MM.1S (cell line): ENCODE measurements at places on chromosomes 13 and 19.

GRCh38 chr19:2013683-2013961 is 1.9 kb downstream of the BTBD2 start:
- H3K4me3 ChIP-seq = no peak overlapping the region
- H3K27ac ChIP-seq = no peak overlapping the region
- H3K27me3 ChIP-seq = no peaks in the 10 kb centered on the region
- no peak for DNase-seq
- 0 out of 2 replicates have a peak, but pooled peaks cover 5% of the 10 kb centered on the region for H3K4me1 ChIP-seq
- H3K36me3 ChIP-seq = no peaks in the 10 kb centered on the region

GRCh38 chr19:18764591-18765051 is 26.5 kb downstream of the COMP start:
- no peak for DNase-seq
- no peak overlapping the region for H3K4me3 ChIP-seq
- H3K36me3 ChIP-seq = no peaks in the 10 kb centered on the region
- H3K27me3 ChIP-seq = no peaks in the 10 kb centered on the region
- H3K27ac ChIP-seq = no peak overlapping the region

GRCh38 chr13:32838945-32839344 is 177.3 kb upstream of the KL start:
- H3K4me3 ChIP-seq = no peak overlapping the region
- no peaks in the 10 kb centered on the region for H3K36me3 ChIP-seq
- H3K27ac ChIP-seq = peak overlapping the region; percentile 58; the same call in 1 of the 2 replicates
- DNase-seq = peak; percentile 64
- H3K27me3 ChIP-seq = no peaks in the 10 kb centered on the region

GRCh38 chr13:60514891-60515290 is 117.9 kb downstream of the TDRD3 start:
- H3K4me1 ChIP-seq = no peaks in the 10 kb centered on the region
- no peak overlapping the region for H3K4me3 ChIP-seq
- H3K27ac ChIP-seq = no peak overlapping the region
- no peaks in the 10 kb centered on the region for H3K27me3 ChIP-seq

GRCh38 chr13:43411741-43412140 is 375.0 kb downstream of the ENOX1 start:
- H3K4me3 ChIP-seq = no peak overlapping the region
- no peaks in the 10 kb centered on the region for H3K4me1 ChIP-seq
- H3K27me3 ChIP-seq = no peaks in the 10 kb centered on the region
- DNase-seq = no peak
- no peak overlapping the region for H3K27ac ChIP-seq

GRCh38 chr19:3336680-3337523 is 29.5 kb upstream of the NFIC start:
- no peaks in the 10 kb centered on the region for H3K4me1 ChIP-seq
- H3K27me3 ChIP-seq = peaks cover 86% of the 10 kb centered on the region
- no peak overlapping the region for H3K27ac ChIP-seq
- no peaks in the 10 kb centered on the region for H3K36me3 ChIP-seq
- H3K4me3 ChIP-seq = no peak overlapping the region
- DNase-seq = no peak

GRCh38 chr19:40431698-40432097 is 5.9 kb upstream of the SERTAD1 start:
- peaks cover 5% of the 10 kb centered on the region; the same call in 1 of the 2 replicates for H3K4me1 ChIP-seq
- DNase-seq = no peak
- no peaks in the 10 kb centered on the region for H3K36me3 ChIP-seq
- H3K27ac ChIP-seq = no peak overlapping the region
- H3K27me3 ChIP-seq = no peaks in the 10 kb centered on the region

DNA sequence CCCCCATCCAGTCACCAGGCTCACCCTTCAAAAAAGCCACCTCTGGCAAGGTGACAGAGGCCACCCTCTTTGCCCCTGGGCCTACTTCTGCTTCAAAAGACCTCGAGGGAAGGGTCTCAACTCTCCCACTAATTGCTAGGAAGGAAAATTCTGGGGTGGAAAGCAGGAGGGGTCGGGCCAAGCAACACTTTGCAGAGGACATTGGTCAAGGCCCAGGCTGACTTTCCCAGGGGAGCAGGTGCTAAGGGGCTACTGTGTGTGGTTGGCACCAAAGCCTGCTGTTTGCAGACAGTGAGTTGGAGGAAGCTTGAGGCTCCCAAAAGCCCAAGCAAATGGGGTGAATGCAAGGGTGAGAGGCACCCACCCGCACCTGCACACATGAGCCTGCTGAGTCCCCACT is 28.6 kb upstream of the VSTM2B start:
- DNase-seq = no peak
- H3K27ac ChIP-seq = no peak overlapping the region
- peaks cover 42% of the 10 kb centered on the region for H3K27me3 ChIP-seq
- H3K36me3 ChIP-seq = no peaks in the 10 kb centered on the region

DNA sequence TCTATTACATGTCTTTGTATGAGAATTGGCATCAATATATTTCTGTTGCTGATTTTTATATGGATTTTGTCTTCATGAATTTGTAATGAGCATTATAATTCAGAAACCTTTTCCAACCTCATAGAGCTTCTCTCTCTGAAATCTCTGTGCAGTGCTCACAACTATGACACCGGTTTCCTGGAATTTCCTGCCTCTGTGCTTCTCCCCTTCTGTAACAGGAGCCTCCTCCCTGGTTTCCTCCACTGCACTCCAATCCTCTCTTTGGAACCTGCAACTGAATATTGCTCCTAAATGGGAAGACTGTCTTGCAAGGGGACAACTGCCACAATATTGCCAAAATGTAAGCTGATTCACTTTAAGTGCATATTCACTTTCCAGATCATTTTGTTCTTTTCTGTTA is 1147.9 kb downstream of the UQCRFS1 start:
- no peaks in the 10 kb centered on the region for H3K27me3 ChIP-seq
- H3K36me3 ChIP-seq = no peaks in the 10 kb centered on the region
- DNase-seq = no peak
- no peak overlapping the region for H3K27ac ChIP-seq
- H3K4me1 ChIP-seq = peaks cover 6% of the 10 kb centered on the region

GRCh38 chr13:80666782-80667552 is 326.0 kb upstream of the SPRY2 start:
- DNase-seq = no peak
- no peak overlapping the region for H3K27ac ChIP-seq
- H3K27me3 ChIP-seq = no peaks in the 10 kb centered on the region

GRCh38 chr13:66037096-66037495 is 1193.0 kb downstream of the PCDH9 start:
- H3K27ac ChIP-seq = no peak overlapping the region
- no peaks in the 10 kb centered on the region for H3K36me3 ChIP-seq
- H3K27me3 ChIP-seq = no peaks in the 10 kb centered on the region
- H3K4me3 ChIP-seq = no peak overlapping the region

DNA sequence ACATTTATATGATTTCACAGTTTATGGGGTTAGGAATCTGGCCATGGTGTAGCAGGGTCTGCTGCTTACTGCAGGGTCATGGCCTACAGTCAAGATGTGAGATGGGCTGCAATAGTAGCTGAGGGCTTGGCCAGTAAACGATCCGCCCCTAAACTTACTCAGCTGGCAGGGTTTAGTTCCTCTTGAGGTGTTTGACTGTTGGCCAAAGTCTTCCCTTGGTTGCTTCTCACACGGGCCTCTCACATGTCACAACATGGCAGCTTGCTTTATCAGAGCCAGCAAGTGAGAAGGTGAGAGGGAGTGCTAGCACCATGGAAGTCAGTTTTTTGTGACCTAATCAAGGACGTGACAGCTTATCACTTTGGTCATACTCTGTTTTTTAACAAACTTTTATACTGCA is 77.1 kb downstream of the DNAJC3 start:
- DNase-seq = no peak
- H3K27ac ChIP-seq = no peak overlapping the region
- H3K27me3 ChIP-seq = no peaks in the 10 kb centered on the region
- H3K4me3 ChIP-seq = no peak overlapping the region

DNA sequence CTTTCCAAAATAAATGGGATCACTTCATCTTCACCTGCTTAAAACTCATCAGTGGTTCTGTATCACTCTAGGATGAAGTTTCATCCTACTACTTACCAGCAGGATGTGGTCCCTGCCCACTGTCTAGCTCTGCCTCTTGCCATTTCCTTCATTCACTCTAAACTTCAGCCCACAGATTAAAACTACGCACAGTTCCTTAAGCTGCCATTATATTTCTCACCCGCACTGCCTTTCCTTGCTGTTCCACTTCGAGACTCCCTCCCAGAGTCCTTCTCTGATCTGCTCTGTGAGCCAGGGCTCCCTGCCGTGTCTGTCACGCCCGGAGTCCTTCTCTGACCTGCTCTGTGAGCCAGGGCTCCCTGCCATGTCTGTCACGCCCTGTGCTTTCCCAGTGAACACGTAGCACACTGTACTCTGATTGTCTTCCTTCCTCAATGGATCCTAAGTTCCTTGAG is 52.0 kb upstream of the NPAS1 start:
- no peaks in the 10 kb centered on the region for H3K36me3 ChIP-seq
- no peak overlapping the region for H3K27ac ChIP-seq
- no peak overlapping the region for H3K4me3 ChIP-seq

- H3K4me3 ChIP-seq = no peak overlapping the region
- no peaks in the 10 kb centered on the region for H3K27me3 ChIP-seq
- DNase-seq = no peak
Measured at GRCh38 chr13:34416971-34417380, 525.1 kb upstream of the NBEA start.

DNA sequence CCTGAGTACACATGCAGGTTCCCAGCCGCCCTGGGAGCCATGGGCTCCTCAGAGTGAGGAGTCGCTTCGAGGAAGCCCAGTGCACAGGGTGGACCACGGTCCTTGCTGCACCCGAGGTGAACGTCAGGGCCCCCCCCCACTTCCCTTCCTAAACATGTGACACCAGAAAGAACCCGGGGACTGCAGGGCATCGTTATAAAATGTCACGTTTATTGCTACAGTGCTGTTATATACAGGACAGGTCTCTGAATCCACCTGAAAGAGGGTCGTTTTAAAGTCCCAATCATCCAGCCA is 3.8 kb upstream of the UQCR11 start:
- no peak overlapping the region for H3K4me3 ChIP-seq
- DNase-seq = no peak
- H3K36me3 ChIP-seq = peaks cover 11% of the 10 kb centered on the region
- H3K27ac ChIP-seq = no peak overlapping the region
- H3K27me3 ChIP-seq = no peaks in the 10 kb centered on the region
- peaks cover 8% of the 10 kb centered on the region; the same call in 1 of the 2 replicates for H3K4me1 ChIP-seq

DNA sequence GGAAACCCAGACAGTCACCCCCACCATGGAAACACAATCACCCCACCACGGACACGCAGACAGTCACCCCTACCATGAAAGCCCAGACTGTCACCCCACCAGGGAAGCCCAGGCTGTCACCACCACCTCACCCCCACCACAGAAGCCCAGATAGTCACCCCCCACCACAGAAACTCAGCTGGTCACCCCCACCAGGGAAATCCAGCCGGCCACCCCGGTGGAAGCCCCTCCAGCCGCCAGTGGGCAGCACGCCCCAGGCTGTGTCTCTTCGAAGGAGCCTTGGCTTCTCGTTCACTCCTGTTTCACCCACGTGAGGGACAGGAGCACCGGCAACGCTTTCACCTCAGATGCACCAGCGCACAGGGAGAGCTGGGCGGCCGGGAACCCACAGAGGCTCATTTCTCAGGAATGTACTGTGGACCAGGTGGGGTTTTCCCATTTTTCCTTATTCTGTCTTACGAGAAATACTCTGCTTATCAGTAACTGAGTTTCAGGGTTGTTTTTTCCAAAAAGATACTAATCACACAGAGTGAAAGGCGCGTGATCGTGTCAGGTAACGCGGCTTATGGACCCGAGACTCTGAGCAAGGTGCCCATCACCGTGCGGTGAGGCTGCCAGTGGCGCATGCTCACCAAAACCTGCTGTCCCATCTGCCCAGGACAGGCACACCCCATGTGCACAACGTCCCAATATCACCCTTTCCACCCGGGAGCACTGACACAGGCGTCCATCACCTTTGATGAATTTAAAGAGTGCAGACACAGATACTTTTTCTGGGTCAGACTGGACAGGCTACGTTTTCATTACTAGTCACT is 28.0 kb downstream of the CARS2 start:
- H3K27me3 ChIP-seq = no peaks in the 10 kb centered on the region
- H3K4me1 ChIP-seq = 0 out of 2 replicates have a peak, but pooled peaks cover 5% of the 10 kb centered on the region
- no peak for DNase-seq
- no peak overlapping the region for H3K4me3 ChIP-seq
- H3K27ac ChIP-seq = no peak overlapping the region

- H3K27ac ChIP-seq = no peak overlapping the region
- DNase-seq = no peak
- no peaks in the 10 kb centered on the region for H3K4me1 ChIP-seq
- no peak overlapping the region for H3K4me3 ChIP-seq
Measured at GRCh38 chr13:111080642-111081041, 34.5 kb upstream of the ARHGEF7 start.

DNA sequence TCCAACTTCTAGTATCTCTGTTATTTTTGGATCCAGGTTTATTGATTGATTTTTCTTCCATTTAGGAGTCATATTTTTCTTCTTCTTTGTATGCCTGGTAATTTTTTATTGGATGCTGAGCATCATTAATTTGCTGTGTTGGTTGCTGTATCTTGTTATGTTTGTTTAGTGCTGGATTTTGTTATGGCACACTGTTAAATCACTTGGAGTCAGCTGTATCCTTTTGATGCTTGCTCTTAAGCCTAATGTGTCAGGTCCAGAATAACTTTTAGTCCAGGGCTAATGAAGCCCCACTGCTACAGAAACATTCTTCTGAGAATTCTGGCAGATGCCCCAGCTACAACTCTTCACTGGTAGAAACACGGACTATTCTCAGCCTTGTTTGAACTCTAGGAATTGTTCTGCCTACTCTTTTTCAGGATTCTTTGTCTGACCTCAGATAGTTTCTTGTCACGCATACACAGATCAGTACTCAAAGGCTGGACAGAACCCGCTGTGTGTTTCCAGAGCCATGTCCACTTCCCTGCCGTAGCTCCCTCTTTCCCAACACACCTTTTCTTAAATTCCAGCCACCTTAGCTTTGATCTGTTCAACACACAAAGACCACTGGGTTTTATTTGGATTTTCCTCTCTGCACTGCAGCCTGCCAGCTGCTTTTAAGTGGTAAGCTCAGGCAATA is 137.1 kb upstream of the WASF3 start:
- no peak overlapping the region for H3K27ac ChIP-seq
- DNase-seq = no peak
- no peak overlapping the region for H3K4me3 ChIP-seq
- H3K27me3 ChIP-seq = no peaks in the 10 kb centered on the region
- no peaks in the 10 kb centered on the region for H3K4me1 ChIP-seq
- H3K36me3 ChIP-seq = no peaks in the 10 kb centered on the region

GRCh38 chr13:110233181-110233950 is 73.6 kb downstream of the COL4A1 start:
- H3K36me3 ChIP-seq = no peaks in the 10 kb centered on the region
- H3K4me3 ChIP-seq = no peak overlapping the region
- no peaks in the 10 kb centered on the region for H3K27me3 ChIP-seq

DNA sequence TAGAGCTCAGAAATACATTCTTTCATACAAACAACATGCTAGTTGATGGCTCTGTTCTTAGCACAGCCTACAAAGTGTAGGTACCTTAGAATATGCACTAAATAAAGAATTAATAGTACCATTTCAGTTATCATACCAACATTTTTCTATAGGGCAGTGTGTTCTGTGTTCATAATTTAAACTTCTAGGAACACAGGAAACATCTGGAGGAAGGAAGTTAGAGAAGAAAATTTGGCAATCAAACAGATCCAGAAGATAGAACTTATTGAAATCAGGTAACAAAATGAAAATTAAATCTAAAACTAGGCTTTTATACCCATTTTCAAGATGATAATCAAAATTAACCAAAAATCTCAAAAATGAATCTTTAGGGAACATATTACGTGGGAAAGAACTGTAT is 527.5 kb downstream of the DCT start:
- no peak overlapping the region for H3K4me3 ChIP-seq
- H3K27me3 ChIP-seq = peaks cover 4% of the 10 kb centered on the region; the same call in 1 of the 2 replicates
- H3K27ac ChIP-seq = no peak overlapping the region
- H3K4me1 ChIP-seq = peaks cover 6% of the 10 kb centered on the region
- no peaks in the 10 kb centered on the region for H3K36me3 ChIP-seq
- DNase-seq = no peak
